Suprapubic skin (tissue), 4 donors: ENCODE measurements at places on chromosomes 6 and 20. TPM values are rescaled to one million over a fixed set of nuclear protein-coding genes. Genes with fewer than 3 reads are reported as not detected.

KCNQ5 gene
- 0.30 TPM for total RNA-seq

DLK2 gene
- total RNA-seq: 23.6 TPM

CDH22 gene
- total RNA-seq: 2.7 TPM

MAN1A1 gene
- total RNA-seq: 34.0 TPM

TBX18 gene
- total RNA-seq: 2.2 TPM

KHDC1 gene
- total RNA-seq: not detected

EEF1A2 gene
- 12.0 TPM for total RNA-seq

DNA sequence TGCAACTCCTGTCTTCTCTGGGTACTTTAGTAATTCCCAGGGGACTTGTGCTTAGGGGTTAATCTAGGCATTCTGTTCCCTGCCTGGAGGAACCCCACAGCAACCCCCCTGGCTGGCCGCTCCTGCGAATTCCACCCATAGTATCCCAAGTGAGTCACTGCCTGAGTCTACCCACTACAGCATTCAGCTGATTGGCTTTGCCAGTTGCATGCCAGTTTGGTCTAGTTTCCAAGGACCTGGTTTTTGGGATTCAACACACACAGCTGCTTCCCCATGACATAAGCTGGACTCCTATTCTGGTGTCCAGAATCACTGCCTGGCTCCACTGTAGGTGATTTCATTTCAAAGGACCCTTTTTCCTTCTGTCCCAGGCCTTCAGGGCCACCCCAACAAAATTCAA lies 40.3 kb downstream of the PLCG1 start:
- DNase-seq: peak; percentile 65

- no peak for DNase-seq
These were observed 43.2 kb upstream of the AKAP12 start for GRCh38 chr6:151196555-151196954.

GRCh38 chr6:79042088-79042798 lies 35.8 kb downstream of the PHIP start:
- no peak for DNase-seq

DNA sequence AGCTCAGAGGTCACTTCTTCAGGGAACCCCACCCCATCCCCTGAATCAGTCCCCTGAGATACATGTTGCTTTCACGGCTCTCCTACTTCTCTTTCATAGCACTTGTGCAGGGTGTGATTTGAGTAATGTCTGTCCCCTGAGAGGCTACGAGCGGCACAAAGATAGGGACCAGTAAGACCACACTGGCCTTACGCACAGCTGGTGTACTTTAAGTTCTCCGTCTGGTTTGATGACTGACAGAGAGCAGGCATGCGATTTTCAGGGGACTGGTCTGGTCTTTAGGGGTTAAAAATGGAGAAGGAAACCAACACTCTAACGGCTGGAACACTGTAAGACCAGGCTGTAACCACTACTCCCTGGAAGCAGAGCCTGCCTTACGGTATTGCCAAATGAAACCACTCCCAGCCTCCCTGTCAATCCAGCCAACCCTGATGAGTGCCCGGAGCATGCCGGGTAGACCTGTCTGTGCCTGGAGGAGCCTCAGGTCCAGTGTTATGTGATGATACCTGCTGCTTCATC lies 47.1 kb downstream of the ELMO2 start:
- DNase-seq: no peak

DNA sequence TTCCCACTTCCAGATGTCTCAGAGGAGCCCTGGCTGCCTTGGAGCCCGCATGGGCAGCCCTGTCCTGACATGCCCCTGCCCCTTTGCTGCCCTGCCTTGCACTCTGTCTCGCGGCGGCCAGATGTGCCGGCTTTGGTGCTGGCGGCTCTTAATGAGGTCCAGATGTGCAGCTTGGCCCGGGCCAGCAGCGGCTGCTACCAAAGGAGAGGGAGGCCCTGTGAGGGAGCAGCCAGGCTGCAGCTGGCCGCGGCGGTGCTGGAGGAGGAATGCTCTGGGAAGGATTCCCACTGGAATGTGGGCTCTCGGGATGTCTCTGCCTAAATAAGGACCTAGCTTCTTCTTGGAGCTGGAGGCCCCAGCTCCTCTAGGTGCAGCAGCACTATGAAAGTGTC lies 72.4 kb downstream of the FGD2 start:
- peak; percentile 91 for DNase-seq

GRCh38 chr20:38804221-38804620 lies 1.3 kb upstream of the PPP1R16B start:
- no peak for DNase-seq

- DNase-seq: no peak
These were observed 23.5 kb upstream of the CDH22 start for GRCh38 chr20:46331611-46332361.

- DNase-seq: no peak
These were observed 170.6 kb upstream of the AGPAT4 start for GRCh38 chr6:161444464-161444863.

DNA sequence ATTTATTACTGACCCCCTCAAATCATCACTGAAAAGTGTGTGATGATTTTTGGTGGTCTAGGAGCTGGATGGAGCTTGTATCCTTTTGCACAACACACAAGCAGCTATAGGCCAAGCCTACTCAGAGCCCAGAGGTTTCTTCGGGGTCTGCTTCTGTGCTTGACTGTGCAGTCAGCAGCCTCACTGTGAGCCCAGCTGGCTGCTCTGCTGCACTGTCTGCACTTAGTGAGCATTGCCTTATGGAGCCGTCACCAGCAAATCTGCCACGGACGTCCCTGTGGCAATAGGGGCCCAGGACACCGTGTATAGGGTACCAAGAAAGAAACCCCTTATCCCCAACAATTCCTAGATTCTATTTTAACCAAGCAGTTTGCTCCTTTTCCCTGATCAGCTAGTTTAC lies 38.6 kb upstream of the GMPR start:
- no peak for DNase-seq

GRCh38 chr6:167118839-167119238 lies 4.1 kb upstream of the CCR6 start:
- DNase-seq: no peak

DNA sequence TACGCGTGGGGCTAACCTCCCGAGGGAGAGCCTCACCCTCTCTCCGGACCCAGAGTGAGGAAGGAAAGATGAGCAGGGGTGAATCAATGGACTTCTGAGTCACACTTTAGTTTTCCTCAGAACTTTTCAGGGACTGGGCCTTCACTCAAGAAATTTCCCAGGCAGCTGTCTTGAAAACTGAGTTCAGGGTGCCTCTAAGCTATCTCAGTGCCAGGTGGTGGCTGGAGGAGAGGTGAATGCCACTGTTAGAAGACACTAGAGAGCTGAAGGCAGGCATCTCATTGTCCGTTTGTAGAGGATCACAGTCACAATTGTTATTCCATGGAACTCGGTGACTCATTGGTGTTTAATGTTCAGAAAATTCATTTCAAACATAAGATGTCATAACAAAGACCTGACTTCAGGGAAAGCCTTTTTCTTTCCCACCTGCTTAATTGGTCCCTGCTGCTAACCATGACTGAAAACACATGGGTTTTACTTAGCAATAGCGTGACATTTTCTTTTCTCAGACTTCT lies 5.3 kb upstream of the SERPINB6 start:
- DNase-seq: no peak

DNA sequence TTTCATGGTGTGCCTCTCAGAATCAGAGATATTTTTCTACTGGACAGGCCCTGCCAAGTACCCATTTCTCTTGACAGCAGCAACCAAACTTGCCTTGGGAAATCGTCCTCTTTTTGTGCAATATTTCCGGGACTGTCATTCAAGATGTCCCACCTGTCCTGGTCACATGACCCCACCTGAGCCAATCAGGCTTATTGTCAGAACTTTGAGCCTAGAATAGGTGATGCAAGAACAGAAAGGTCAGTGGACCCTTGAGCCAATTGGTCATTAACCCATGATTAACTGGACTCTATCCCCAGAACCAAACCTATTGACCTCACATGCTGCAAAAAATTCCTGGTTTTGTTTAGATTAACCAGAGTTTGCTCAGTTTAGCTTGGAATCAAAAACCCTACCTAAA lies 108.3 kb upstream of the TOP1 start:
- DNase-seq: no peak

DNA sequence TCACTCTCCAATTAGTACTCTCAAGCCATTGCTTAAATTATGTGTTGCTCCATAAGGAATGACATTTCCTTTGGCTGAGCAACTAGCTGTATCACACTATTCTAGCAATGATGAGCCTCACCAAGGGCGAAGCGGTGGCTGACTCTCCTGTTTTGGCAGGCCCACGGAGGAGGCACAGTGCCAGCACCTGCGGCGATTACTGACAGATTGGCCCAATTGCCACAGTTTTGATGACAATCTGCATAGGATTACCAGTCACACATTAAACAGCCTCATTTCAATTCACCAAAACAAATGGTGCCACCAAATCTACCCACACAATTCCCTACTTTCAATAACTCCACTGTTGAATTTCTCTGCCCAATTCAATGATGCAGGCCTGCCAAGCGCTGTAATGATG lies 286.9 kb downstream of the PTPRK start:
- DNase-seq: no peak

DNA sequence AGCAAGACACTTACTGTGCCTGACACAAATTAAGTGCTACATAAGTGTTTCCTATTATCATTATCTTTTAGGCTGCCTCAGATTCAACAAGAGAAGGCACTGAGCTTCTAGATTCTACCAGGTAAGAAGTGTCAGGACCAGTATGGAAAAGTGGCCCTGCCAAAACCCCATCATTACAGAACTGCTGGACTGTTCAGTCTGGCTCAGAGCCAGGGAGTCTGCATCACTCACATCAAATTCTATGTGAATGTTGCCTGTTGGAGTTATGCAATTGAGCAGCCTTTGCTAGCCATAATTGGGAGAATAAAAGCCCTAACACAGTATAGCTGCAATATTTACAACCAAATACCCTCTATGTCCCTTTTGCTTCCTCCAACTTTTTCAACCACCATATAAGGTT lies 70.9 kb downstream of the ATG5 start:
- DNase-seq: no peak

GRCh38 chr6:121794630-121795029 lies 359.2 kb downstream of the GJA1 start:
- DNase-seq: no peak

DNA sequence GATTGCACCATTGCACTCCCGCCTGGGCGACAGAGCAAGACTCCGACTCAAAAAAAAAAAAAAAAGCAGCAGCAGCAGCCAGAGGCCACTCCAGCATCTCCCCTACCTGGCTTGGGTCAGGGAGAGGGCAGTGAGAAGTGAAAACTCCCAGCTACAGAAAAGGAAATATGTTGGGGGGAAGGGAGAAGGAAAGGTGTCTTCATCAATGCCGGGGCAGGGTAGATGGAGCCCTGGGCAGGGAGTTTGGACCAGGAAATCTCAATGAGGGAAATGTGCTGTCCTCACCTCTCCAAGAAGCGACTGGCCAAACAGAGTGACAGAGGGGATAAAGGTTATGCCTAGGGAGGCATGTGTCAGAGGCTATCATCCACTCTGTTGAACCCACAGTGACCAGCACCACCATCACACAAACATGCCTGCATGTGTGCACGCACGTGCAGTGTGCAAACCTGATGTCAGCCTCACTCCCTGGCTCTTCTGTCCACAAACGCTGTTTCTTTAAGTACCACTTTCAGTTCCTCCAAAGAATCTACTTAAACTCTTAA lies 887 bp upstream of the AIF1 start:
- no peak for DNase-seq

DNA sequence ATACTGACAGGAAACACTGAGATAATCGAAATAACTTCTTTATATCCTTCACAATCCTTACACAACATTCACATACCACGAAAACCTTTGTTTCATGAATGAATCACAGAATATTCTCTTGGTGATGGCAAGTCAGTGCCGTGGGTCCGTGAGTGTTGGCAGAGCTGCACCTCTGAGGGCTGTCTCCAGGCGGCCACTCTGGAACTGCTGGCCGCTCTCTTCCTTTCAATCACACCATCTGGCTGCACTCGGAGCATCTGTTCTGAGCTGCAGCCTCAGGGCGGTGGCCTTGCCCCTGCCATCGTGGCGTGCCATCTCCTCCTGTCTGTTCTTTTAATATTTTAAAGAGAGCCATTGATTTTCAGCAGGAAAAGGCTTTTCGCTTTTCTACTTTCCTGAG lies 129.4 kb upstream of the AFDN start:
- DNase-seq: peak; percentile 42

DNA sequence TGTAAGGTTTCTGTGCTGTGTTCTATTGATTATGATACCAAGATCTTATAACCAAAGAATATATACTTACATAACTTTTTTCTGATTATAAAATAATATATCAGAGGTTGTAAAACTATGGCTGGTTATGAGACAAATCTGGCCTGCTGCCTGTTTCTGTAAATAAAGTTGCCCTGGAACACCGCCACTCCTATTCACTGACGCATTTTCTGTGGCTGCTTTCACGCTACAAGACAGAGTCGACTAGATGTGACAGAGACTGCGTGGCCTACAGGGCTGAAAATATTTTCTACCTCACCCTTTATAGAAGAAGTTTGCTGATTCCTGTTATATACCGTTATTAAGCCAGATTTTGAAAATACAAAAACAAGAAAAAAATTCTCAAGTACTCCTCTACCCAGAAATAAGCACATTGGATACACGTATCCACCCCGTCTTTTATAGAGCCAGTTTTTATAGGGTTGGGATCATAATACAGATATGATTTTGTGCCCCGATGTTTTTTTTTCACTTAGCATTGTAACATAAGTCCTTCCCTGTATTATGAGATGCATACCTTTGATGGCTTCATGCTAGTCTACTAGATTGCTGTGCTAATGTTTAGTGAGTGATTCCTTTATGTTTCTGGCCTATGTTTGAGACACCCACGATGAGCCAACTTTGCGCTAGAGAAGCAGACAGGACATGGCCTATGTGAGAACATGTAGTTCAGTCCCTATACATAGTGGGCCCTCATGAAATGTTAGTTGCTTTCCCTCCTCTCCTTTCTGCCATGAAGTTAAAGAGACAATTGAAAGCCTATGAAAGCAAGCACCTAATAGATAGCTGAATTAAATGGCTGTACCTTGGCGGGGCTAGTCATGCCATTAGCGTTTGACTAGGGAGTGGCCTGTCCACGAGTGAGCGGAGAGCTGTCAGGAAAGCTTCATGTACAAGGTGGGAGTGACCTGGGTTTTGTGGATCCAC lies 98.1 kb upstream of the KCNK16 start:
- no peak for DNase-seq

- DNase-seq: peak; percentile 91
These were observed 33.9 kb downstream of the ADTRP start for GRCh38 chr6:11744753-11745152.

- DNase-seq: no peak
These were observed 226.4 kb downstream of the FNDC1 start for GRCh38 chr6:159395609-159396008.

GRCh38 chr6:37308069-37308815 lies 45.5 kb upstream of the RNF8 start:
- no peak for DNase-seq

GRCh38 chr6:143542888-143543287 lies 31.4 kb upstream of the FUCA2 start:
- no peak for DNase-seq
